ENCODE measurements at places on chromosomes 7 and 10.
A peak's percentile ranks its signal among the peaks of the same experiment; 100 is the strongest.

GRCh38 chr7:37901890-37902524, 14.6 kb downstream of the SFRP4 start:
- DNase-seq, result no peak

DNA sequence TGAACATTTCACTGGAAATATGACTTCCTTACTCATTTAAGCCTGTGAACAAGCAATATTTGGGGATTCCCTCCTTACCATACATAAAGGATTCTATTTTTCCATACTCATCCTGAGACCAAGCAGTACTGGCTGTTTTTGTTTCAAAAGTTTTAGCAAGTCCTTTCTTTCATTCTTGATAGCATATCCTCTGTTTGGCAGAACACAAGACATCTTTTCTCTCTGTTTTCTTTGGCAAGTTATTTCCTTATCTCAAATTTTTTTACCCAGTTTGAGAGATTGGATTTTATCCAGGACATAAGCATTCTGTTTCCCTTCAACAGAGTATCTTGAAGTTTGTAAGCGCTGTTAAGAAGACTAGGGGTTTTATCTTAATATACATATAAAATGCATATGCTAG, 3.0 kb upstream of the WASL start:
- no peak for DNase-seq

DNA sequence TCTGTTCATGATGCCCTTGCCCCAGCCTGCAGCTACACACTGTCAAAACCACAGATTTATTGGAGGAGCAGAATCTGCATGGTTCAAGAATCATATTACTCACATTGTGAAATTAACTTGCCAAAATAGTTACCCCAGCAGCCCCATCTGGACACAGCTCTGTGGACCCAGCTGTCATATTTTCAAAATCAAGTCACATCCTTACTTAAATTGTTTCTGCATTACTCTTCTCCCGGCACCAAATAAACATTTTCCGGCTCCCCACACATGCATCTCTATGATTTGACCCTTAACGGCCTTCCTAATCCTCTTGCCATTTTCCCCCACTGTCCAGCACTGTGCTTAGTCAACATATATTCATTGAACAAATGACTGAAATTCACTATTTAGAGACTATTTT, 43.8 kb upstream of the GPR26 start:
- no peak for DNase-seq

DNA sequence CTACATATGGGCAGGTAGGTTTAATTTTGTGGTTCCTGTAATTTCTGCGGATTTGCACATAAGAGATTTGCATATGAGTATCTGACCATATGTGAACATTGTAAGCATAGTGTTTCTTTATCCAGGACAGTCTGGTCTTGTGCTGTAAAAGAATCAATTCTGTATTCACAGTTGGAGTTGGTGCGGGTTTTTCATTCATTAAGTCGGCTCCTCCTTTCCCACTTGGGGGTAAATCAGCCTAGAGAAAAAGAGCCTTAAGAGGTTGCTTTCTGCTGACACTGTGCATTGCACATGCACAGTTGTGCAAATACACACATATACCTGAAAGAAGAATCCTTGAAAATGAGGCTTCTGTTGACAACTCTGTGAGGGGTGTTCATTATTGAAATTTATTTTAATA, 6.1 kb upstream of the CYP26C1 start:
- DNase-seq, result no peak

GRCh38 chr10:65950075-65950474, 975.8 kb upstream of the LRRTM3 start:
- no peak for DNase-seq

GRCh38 chr10:89887406-89887805, 186.0 kb downstream of the KIF20B start:
- no peak for DNase-seq

DNA sequence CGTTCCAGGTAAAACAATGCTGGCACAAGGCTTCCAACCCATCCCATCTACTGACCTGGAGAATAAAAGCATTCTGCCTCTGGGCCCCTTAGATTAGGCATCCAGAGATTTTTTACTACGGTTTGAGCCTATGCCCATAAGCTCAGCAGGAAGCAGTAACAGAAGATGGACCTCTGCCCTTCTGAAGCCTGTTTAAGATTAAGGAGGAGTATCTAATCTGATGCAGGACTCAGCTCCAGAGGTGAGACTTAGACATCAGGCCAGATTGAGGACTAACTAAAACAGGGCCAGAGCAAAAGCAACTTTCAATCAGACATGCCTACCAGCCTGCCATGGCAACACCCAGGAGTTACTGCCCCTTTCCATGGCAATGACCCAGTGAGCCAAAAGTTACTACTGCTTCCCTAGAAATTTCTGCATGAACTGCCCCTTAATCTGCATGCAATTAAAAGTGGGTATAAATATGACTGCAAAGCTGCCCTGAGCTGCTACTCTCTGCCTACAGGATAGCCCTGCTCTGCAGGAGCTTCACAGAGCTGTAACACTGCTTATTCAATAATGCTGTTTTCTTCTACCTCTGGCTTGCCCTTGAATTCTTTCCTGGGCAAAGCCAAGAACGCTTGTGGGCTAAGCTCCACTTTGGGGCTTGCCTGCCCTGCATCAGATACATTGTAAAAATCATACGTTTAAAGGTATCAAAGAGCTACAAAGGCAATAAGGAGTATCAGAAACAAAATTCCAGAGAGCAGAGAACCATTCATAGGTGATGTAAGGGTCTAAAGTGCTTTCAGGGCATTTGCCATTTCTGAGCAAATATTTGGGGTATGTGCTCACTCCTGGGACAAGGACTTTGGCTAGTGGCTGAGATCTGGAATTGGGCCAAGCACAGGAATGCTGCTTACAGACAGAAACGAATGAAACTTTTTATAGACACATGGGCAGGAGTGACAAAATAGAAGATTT, 25.0 kb upstream of the CNNM1 start:
- DNase-seq, result no peak

DNA sequence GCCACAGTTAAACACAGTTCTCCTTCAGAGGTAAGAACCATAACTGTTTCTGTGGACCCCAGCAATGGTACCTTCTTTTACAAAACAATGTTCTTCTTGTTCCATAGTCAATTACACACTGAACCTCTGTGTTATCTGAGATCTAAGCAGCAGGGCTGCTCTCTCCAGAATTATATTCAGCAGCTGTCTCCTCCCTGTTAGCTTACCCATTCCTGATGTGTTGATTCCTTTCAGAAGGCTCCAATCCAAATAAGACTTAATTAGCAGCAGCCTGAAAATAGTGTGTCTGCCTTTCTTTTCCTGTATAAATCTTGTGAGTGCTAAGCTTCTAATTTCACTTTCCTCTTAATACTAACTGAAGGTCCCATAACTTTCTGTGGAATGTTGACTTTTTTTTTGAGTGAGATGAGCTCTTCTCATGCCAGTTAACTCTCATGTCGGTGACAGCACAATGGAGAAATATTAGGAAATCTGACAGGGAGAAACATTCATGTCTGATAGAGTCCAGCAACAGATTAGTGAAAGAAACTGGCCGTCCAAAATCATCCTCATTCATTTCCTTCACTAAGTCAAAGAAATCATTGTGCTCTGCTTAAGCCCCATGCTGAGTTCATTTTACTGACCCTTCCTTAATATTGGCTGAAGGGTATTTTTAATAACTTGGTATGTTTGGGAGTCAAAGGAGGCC, 226.5 kb downstream of the PRKG1 start:
- no peak for DNase-seq

GRCh38 chr10:70493660-70494234, 15.2 kb downstream of the PALD1 start:
- no peak for DNase-seq

- DNase-seq, result no peak
Observed at GRCh38 chr7:74286131-74286530, 3.1 kb upstream of the CLIP2 start.

DNA sequence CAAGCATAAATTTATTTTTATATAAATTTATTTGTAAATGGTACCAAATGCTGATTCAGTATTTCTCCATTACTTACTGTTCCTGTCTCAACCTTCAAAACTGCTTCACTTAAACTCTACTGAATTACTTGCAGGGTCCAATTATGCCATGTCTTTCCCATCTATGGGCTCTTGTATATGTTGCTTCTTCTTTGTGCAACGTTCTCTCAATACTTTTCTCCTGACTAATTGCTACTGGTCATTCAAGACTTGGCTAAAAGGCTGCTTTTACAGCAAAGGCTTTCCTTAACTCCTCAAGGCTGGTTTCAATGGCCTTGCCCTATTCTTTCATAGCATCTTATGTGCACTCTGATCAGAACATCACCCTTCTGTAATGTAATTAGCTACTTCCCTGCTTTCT, 67.9 kb downstream of the RNLS start:
- DNase-seq, result no peak

- DNase-seq, result no peak
Observed at GRCh38 chr10:25226775-25227682, 52.2 kb downstream of the GPR158 start.

GRCh38 chr10:73042130-73042529, 54.5 kb downstream of the P4HA1 start:
- no peak for DNase-seq

DNA sequence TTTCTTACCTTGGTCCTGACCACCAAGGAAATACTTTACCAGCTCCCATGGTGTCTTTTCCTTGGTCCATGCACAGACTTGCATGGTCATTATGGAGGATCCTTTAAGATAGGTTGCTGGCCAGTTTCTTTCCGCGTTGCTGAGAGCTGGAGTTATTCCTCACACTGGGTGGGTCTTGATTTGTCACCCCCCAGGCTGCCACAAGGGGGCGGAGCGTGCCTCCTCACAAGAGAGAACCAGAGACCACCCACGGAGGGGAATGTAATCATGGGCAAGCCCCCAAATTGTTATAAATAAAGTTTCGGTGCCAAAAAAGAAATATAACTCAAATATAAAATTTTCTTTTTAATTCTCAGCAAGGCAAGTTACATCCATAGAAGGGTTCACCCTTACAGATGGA, 10.5 kb upstream of the TRIM24 start:
- no peak for DNase-seq

GRCh38 chr10:498760-499435, 190.6 kb downstream of the DIP2C start:
- no peak for DNase-seq

DNA sequence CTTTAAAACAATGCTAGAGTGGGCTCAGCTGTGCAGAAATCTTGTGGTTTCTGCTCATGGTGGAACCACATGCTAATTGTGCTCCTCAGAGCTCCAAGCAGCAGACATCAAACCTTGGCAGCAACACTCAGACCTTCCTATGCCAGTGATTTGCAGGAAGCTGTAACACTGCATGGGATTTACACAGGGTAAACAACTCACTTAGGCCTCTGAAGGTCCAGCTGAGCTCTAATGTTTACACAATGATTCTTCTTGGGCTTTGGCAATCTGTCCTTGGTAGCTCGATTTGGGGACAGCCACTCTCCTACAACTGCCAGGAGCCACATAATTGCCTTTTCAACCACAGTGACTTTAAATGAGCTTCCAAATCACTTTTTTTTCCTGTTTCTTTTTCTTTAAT, 97.7 kb upstream of the PDLIM1 start:
- DNase-seq, result no peak

DNA sequence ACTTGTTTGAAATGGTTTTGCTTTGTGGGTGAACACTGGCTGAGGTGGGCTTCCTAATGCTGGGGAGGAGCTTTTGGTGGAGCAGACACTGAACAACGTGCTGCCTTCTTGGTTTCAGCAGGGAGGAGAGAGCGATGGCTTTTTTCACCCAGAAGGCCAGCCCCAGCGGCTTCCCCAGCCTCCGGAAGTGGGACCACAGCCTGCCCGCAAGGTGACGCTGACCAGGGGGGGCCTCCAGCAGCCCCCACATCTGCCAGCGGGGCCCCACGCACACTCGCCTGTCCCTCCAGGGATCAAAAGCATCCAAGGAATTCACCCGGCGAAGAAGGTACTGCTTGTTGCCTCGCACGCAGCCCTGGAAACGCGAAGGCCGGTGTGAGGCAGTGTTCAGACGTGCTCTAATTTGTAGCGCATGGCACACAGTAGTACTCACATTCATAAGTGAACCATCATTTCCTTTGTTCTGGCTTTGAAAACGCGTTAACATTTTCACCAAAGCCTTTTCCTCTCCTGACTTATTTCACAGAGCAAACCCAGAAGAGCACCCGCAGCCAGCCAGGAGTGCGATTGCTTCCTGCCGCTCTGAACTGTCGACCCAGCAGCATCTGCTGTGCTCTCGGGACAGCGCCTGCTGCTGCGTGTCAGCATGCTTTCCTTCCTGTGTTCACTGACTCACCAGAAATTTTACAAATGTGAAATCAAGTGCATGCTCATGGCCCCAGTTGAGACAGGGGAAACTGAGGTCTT, 48.4 kb downstream of the SHH start:
- peak; percentile 21 for DNase-seq

- DNase-seq, result no peak
Observed at GRCh38 chr7:77823787-77824186, 25.2 kb downstream of the PHTF2 start.

- peak; percentile 29 for DNase-seq
Observed at GRCh38 chr7:151168003-151168786, 701 bp upstream of the GBX1 start.

GRCh38 chr7:24290004-24290641, 6.1 kb downstream of the NPY start:
- no peak for DNase-seq

DNA sequence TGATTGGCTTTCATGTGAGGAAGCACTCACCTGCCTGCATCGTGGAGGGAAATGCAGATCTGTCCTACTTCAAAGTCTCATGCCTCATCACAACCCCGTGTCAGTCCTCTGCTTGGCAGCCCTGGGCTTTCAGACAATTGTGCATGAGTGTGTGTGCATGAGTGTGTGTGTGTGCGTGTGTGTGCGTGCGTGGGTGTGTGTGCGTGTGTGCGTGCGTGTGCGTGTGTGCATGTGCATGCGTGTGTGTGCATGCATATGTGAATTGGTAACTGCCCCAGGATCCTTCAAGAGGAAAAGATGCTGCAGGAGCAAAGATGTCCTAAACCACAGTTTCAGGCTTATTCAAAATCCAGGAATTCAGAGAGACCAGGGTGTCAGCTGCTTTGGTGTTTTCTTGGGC, 71.3 kb downstream of the LANCL2 start:
- DNase-seq, result no peak

GRCh38 chr10:23051855-23052331, 43.5 kb upstream of the MSRB2 start:
- no peak for DNase-seq

- no peak for DNase-seq
Observed at GRCh38 chr10:131475803-131476202, 164.3 kb upstream of the TCERG1L start.

- no peak for DNase-seq
Observed at GRCh38 chr7:43669286-43670081, 59.8 kb downstream of the COA1 start.

GRCh38 chr10:72108830-72109635, 20.7 kb upstream of the SPOCK2 start:
- no peak for DNase-seq

- no peak for DNase-seq
Observed at GRCh38 chr7:26238032-26238431, 36.5 kb downstream of the CBX3 start.
